ENCODE measurements at places on chromosomes 2 and 18.

DNA sequence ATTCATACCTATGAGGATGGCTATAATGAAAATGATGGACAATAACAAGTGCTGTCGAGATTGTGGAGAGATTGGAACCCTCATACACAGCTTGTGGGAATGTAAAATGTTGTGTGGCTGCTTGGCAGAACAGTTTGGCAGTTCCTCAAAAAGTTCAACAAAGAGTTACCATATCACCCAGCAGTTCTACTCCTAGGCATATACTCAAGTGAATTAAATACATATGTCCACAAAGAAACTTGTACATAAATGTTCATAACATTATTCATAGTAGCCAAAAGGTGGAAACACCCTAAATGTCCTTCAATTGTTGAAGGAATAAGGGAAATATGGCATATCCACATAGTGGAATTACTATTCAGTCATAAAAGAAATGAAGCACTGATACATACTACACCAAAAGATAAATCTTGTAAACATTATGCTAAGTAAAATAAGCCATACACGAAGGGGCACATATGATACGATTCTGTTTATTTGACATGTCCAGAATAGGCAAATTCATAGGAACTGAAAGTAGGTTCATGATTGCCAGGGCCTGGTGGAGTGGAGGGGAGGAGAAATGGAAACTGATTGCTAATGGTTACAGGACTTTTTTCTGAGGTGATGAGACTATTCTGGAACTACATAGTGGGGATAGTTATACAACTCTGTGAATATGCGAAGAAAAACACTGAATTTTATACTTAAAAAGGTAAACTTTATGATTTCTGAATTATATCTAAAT, 92.1 kb downstream of the ADAM23 start:
- DNase-seq: no peak

GRCh38 chr2:29326926-29327325, 211.7 kb downstream of the CLIP4 start:
- DNase-seq: no peak

- DNase-seq: no peak
Measured at GRCh38 chr18:48032876-48033789, 102.7 kb upstream of the SMAD2 start.

DNA sequence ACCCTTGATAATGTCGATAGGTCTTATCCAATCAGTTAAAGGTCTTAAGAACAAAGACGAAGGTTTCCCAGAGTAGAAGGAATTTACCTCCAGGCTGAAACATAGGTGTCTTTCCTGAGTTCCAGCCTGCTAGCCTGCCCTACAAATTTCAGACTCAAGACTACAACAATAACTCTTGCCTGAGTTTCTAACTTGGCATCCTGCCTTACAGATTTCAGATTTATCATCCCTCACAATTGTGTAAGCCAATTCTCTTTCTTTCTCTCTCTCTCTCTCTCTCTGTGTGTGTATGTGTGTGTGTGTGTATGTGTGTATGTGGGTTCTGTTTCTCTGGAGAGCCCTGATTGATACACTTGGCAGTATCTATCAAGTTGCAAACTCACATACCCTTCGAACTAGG, 37.2 kb upstream of the B4GALT6 start:
- DNase-seq: no peak

DNA sequence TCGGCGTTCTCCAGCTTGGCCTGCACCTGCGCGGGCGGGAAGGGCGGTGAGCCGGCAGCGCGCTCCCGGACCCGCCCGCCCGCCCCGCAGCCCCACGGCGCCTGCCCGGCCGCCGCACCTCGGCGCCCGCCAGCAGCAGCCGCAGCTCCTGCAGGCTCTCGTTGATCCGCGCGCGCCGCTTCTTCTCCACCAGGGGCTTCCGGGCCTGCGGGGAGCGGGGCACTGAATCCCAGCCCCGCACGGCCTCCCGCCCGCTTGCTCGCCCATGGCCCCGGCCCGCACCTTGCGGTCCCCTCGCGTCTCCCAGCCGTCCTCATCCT, 335 bp downstream of the HES6 start:
- DNase-seq: no peak

DNA sequence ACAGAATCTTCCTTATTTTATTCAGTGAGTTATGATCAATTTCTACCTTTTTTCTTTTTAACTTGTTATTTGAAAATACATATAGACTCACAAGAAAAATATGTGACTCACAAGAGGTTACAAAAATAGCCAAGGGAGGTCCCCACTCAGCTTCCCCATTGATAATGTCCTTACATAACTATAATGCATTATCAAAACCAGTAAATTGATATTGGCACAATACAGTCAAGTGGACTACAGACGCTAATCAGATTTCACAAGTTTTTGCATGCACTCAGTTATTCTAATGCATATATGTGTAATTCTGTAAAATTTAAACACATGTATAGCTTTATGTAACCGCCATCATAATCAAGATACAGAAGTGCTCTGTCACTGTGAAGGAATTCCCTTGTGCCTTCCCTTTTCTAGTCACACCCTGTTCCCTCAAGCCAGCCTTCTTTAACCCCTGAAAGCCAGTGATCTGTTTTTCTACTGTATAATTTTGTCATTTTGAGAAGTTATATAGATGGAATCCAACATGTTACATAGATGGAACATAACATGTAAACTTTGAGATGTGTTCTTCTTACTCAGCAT, 118.4 kb downstream of the ALMS1 start:
- no peak for DNase-seq

DNA sequence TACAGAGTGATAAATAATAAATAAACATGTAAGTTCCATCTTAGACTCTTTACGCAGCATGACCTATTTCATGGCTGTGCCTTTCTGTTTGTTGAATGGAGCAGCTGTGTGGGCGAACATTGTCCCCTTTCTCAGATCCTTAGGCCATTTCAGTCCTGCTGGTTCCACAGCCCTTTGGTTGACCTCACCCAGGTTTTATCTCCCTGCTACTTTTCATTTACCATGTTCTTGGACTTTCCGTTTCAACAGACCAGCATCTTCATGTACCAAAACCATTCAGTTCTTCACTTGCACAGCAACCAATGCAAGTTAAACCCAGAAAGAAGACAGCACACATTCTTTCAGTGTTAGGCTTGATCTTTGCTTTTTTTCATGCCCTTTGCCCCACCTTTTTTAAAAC, 83.8 kb downstream of the XRCC5 start:
- no peak for DNase-seq
